Mesenteric fat pad (tissue), 1 donor: ENCODE measurements at places on chromosomes 6 and 20. TPM values are rescaled to one million over a fixed set of nuclear protein-coding genes. Genes with fewer than 3 reads are reported as not detected.

DNA sequence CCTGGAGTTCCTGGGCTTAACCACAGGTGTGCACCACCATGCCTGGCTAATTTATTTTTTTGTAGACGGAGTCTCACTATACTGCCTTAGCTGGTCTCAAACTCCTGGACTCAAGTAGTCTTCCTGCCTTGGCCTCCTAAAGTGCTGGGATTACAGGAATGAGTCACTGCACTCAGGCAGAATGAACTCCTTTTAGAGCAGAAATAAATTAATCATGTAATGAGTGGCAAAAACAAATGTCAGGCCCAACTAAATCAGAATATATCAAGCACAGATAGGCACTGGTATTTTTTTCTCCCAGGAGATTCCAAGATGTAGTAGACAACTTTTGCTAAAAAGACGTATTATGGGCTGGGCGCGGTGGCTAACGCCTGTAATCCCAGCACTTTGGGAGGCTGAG lies 2.6 kb downstream of the RPS10 start:
- DNase-seq, result no peak

The COL12A1 gene
- 376 TPM for total RNA-seq

DNA sequence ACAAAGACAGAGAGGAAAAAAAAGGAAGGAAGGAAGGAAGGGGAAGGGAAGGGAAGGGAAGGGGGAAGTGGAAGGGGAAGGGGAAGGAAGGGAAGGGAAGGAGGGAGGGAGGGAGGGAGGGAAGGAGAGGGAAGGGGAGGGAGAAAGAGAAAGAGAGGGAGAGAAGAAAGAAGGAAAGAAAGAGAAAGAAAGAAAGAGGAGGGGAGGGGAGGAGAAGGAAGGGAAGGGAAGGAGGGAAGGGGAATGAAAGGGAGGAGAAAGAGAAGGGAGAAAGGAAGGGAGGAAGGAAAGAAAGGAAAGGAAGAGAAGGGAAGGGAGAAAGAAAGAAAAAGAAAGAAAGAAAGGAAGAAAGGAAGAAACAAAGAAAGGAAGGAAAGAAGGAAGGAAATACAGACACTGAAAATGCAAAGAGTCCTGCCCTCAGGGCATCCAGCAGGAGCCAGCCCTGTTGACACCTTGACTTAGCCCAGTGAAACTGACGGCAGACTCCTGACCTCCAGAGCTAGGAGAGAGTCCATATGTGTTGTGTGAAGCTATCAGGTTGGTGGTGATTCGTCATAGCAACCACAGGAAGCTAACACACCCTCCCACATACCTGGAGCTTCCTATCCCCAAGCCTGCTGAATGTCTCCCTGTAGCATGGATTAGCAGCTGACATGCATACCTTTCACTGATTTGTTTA lies 58.7 kb upstream of the SULF2 start:
- no peak for DNase-seq

DNA sequence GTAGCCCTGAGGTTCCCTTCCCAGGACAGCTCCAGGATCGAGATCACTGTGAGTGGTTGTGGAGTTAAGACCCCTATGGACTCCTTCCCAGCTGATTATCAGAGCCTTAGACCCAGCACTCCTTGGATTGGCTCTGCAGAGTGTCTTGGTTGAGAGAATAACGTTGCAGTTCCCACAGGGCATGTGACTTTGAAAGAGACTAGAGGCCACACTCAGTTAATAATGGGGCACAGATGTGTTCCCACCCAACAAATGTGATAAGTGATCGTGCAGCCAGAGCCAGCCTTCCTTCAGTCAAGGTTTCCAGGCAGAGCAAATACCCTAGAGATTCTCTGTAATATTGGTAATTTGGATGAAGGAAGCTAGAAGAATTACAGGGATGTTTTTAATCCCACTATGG lies 5.2 kb upstream of the BTN2A2 start:
- no peak for DNase-seq

DNA sequence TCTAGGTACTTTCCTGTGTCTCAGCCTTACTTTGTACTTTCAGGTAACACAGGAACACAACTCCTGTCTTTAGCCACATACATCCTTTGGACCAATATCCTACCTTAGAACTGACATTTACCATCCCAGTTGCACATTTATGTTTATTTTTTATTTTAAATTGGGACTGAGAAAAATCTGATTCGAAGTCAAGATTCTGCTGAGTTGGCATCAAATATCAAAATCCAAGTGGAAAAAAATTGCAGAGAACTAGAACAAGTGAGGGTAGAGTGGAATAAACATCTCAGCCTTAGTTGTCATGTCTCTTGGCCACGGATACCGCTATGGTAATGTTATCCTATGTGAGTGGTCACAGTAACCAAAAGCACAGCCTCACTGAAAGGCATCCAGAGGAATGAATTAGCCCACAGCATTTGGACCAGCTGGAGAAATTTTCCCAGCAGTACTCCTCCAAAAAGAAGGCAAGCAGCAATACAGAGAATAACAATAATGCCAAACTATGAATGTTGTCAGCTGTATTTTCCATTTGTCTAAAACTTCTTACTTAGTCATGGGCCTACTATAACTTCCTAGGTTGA lies 17.6 kb upstream of the EYA4 start:
- DNase-seq, result no peak

The NT5E gene
- 35.4 TPM for total RNA-seq

The PGM3 gene
- total RNA-seq, result 146 TPM

DNA sequence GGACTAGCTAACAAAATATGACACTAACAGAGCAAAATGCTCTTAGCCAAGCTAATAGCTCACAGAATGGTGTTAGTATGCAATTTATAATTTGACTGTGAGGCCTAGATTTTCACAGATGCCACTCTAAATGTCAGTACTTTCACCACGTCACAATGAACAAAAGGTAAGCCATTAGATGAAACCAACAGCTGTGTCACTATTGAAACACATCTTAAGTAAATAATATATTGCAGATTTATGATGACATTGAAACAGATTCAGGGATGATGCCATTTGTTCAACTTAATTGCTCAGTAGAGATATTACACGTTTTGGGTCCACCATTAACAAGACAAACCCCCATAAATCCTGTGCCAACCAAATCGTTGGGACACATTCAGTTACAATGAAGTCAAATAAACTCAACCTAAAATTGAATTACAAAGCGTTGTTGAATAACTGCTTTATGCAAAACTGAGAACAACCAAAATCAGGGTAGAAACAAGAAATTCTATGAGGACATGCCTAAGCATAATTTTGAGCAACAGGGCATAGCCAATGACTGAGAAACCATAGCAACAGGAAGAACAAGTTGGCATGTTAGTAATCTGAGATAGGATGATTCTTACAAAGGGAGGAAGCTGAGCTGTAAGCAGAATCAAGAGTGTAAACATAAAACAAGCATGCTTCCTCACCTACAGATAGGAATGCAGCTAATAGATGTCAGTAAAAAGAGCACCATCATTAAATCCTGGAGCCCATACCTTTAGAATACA lies 85.6 kb upstream of the KHDRBS2 start:
- DNase-seq, result no peak

- DNase-seq, result no peak
Measured at GRCh38 chr20:12237772-12238171, 320.1 kb downstream of the BTBD3 start.

- DNase-seq, result no peak
Measured at GRCh38 chr6:14277405-14277930, 159.9 kb downstream of the CD83 start.

The COL11A2 gene
- total RNA-seq, result 0.67 TPM

GRCh38 chr6:99366852-99367251 lies 17.4 kb upstream of the FAXC start:
- DNase-seq, result no peak

The RBM24 gene
- total RNA-seq, result 1.3 TPM

The GCLC gene
- total RNA-seq, result 59.6 TPM

- DNase-seq, result no peak
Measured at GRCh38 chr20:60138256-60139220, 180.3 kb downstream of the CDH26 start.

The ADGRF5 gene
- total RNA-seq, result 71.1 TPM

- DNase-seq, result no peak
Measured at GRCh38 chr6:152595499-152595898, 41.7 kb downstream of the SYNE1 start.

The MEI4 gene
- not detected for total RNA-seq

DNA sequence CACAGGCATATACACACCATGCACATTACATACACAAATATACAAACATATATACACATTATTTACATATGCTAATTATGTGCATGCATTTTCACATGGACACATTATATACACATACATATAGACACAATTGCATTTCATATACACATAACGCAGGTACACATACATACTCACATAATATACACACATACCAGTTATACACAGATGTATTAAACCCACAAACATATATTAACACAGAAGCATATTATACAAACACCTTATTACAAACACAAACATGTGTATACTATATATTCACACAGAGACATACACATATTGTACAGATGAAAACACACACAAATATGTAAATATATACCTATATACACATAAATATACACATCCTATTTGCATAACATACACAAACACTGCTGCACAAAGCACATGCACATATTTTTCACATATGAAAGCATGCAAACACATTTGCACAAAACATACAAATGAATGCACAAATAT lies 140.2 kb downstream of the VEGFA start:
- no peak for DNase-seq

The PPP1R3G gene
- total RNA-seq, result 1.3 TPM

GRCh38 chr20:58880994-58881752 lies 28.7 kb downstream of the GNAS start:
- DNase-seq, result no peak

GRCh38 chr20:366041-366718 lies 14.4 kb upstream of the TRIB3 start:
- DNase-seq, result no peak

DNA sequence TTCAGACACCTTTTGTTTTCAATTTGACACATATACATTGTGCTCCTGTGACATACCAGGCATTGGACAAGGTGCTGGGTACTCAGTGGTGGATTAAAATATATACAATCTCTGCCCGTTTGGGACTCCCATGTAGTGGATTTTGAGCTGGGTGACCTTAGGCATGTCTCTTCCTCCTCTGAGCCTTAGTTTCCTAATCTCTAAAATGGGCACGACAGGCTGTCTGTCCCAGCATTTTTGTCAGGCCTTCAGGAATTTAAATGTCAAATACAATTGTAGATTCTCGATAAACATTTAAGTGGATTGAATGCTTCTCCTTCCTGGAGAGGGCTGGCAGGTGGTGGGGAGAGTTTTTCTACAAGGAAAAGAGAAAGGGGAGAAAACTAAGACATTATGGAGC lies 22.6 kb downstream of the CDH22 start:
- no peak for DNase-seq

The TUBB2A gene
- 314 TPM for total RNA-seq

GRCh38 chr20:59647271-59647670 lies 42.9 kb downstream of the PHACTR3 start:
- peak; percentile 16 for DNase-seq

DNA sequence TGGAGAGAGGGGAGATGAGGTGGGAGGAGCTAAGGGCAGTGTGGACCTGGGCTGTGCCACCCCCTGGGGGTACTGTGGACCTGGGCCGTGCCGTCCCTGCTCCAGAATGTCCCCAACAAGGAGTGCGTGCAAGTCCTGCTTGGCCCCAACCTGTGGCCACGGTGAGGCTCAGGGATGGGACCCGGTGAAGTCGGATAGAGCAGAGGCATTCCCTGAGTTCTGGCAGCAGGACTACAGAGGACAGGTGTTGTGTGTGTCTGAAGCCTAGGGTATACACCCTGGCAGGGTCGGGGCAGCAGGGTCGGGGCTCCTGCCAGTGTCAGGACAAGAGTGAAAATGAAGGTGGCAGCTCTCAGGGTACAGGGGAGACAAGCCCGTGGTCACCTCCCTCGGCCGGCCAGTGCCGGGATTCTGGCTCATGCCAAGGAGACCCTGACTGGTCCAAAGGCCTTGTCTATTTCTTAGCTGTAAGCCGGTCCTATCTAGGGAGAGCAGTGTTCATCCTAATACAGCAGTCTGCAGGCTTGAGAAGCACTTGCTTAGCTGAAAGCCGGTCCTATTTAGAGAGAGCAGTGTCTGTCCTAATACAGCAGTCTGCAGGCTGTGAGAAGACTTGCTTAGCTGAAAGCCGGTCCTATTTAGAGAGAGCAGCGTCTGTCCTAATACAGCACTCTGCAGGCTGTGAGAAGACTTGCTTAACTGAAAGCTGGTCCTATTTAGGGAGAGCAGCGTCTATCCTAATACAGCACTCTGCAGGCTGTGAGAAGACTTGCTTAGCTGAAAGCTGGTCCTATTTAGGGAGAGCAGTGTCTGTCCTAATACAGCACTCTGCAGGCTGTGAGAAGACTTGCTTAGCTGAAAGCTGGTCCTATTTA lies 95.9 kb downstream of the SMOC2 start:
- DNase-seq, result no peak

- DNase-seq, result no peak
Measured at GRCh38 chr6:15608396-15608795, 54.4 kb downstream of the DTNBP1 start.

DNA sequence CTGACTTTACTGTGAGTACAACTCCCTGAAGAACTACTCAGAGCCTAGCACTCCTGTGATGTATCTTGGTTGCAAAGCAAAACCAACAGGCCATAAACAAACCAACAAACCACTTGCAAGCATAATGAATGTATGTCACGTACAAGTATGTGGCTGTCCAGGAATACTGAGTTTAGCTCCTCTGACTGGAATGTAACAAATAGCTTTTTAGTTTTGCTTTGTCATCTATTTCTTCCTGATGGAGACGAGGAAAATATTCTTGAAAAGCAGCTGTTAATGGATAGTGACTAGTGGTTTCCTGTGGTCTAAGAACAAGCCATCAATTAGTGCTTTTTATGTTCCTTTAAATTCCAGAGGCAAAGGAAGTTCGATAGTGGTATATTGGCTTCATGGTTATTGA lies 101.9 kb upstream of the LY86 start:
- no peak for DNase-seq

DNA sequence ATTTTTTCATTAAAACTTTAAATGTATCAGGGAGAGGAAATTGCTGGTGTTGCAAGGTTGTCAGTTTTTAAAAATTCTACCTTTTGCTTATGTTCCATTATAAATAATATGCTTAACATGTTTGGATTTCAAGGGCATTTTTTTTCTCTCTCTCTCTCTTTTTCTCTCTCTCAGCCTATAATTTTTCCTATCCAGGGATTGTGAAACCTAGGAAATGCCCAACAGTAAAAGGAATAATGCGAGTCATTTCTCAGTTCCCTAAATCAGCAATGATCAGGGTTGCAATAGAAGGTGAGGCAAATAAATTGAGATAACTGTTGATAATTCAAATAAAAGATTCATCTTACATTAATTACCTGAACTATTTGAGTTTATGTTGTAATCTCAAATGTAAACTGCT lies 53.2 kb upstream of the IFNGR1 start:
- DNase-seq, result no peak

DNA sequence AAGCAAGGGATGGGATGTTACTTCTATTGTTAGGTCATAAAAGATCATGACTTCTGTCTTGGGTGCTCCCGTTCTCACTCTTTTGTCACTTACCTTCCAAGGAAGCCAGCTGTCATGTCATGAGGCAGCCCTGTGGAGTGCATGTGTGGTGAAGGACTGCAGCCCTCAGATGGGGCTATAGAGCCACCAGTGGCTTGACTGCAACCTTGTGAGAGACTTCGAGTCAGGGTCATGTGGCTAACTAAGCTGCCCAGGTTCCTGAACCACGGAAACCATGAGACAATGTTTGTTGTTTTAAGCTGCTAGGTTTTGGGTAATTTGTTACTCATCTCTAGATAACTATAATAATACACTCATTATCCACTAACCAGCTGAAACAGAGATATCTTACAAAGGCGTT lies 477.1 kb downstream of the BTBD3 start:
- no peak for DNase-seq

The SLC22A7 gene
- total RNA-seq, result not detected

The GNRH2 gene
- not detected for total RNA-seq
